Uterus (tissue), 4 donors: ENCODE measurements at places on chromosomes 5 and 9. TPM values are rescaled to one million over a fixed set of nuclear protein-coding genes. Genes with fewer than 3 reads are reported as not detected.

- H3K27ac ChIP-seq: peak overlapping the region; percentile 92
- H3K4me3 ChIP-seq: peak overlapping the region; percentile 71
- peaks cover 20% of the 10 kb centered on the region for H3K4me1 ChIP-seq
- H3K36me3 ChIP-seq: no peaks in the 10 kb centered on the region
- no peaks in the 10 kb centered on the region for H3K27me3 ChIP-seq
Measured at GRCh38 chr5:132228241-132229035, 785 bp upstream of the P4HA2 start.

LHX3 gene
- total RNA-seq: not detected

C9orf50 gene
- 0.35 TPM for total RNA-seq

HOMER1 gene
- total RNA-seq: 34.1 TPM
